ENCODE measurements at places on chromosomes 16 and 17.
A peak's percentile ranks its signal among the peaks of the same experiment; 100 is the strongest.

DNA sequence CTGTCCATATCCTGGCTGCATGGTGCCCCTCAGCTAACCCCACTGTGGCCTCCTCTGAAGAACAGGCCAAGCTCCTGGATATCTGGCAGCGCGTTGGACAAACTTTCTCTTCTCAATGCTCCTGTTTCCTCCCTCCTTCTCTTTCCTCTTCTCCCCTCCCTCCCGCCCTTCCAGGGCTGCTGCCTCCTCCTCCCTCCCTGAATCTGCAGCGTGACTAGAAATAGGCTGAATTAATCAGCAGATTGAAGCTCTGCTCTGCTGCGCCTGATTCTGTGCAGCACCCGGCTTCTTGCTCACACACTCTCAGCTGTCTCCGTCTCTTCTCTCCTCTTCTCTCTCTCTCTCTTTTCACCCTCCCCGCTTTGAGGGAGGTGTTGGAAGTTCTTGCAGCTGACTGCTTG lies 19.8 kb downstream of the TMEM94 start:
- peak; percentile 50 for DNase-seq

DNA sequence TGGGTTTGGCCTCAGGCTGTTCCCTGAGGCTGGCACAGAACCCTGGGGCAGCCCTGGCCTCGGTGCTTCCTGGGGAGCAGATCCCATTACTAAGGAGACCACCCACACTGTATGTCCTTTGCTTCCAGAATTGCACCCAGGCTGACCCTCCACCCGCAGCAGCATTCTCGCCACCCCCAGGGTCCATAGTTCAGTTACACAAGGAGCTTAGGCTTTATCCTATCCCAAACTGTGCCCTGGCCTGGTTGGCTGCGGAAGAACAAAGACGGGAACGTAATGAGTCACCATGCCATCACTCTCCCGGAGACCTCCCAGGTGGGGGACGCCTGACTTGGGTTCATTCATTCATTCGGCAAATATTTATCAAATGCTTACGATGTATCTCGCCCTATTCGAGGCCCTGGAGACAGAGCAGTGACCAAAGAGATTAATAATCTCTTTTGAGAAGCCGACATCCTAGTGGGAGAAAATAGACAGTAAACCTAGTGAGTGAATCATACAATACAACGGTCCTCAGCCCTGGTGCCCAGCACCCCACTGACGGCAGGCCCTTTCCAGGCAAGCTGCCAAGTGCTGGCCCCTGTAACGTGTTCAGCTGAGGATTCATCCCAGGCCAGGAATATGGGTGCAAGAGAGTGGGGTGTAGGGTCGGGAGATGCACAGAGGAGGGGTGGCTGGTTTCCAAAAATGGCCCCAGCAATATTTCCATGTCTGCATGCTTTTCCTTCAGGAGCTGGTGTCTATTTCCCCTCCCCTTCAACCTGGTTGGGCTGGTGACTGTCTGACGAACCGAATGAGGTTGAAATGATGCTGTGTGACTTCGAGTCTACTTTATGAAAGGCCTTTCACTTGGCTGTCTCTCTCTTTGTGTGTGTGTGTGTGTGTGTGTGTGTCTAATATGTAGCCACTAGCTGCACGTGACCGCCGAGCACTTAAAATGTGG lies 134.2 kb downstream of the MGAT5B start:
- DNase-seq = peak; percentile 93

DNA sequence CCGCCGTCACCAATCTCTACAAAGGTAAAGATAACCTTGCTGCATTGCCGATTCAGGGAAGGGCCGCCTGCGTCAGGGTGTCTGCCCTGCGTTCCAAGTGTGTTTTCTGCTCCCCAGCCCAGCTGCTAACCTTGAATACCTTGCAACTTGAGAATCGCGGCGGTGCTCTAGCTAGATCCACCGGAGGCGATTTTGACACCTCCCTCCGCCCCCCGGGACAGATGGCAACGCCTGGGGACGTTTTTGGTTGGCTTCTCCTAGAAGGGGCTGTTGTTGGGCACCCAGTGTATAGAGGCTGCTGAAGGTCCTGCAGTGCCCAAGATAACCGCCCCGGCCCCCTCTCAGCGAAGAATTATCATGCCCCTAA lies 1.5 kb downstream of the HAPSTR1 start:
- DNase-seq = no peak

- peak; percentile 20 for DNase-seq
Measured at GRCh38 chr17:62966426-62967204, 580 bp downstream of the TANC2 start.

GRCh38 chr16:82282662-82283061 lies 112.6 kb upstream of the MPHOSPH6 start:
- DNase-seq = no peak

DNA sequence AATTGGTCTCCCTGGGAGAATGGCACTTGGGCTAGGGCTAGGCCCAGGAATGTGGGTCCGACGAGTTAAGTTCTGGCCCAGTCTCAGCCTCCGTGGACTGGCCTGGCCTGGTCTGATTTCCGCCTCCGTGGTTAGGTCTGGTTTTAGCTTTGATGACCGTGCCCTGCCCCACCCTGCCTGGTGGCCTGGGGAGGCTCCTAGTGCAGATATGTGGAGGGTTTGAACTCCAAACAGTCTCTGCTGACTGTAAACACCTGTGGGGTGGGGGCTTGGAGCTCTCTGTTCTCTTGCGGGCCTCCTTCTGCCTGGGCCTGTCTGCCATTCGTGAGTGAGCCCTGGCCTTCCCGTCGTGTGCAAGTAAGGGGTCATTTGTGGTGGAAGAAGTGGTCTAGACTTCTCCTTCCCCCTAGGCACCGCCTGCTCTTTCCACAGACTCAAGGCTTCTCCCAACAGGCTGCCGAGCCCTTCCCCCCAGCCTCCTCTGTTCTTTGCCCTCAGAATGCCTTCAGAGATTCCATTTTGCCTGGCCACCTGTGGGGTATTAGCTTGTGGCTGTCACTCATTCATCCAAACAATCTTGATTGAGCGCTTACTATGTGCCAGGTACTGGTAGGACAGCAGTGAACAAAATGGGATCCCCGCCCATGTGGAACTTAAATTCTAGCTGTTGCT lies 1.6 kb downstream of the ATP6V0C start:
- no peak for DNase-seq

DNA sequence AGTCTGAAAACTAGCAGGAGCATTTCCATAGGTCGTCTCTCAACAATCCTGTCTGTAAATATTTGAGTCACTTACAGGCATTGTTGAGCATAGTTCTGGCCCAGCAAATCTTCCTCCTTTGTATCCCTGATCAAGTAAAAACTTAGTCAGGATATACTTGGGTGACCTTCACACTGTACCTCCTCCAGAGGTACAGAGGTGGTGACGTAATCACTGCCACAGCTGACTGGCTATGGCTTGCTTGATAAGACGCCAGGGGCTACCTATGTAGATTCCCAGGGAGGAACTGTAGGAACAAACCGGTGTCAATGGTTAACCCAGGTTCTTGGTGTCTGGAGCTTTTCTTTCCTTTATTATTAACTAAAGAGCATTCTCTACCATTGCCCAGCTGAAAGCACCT lies at the start of gene KCNJ16:
Gene KCNJ16 (plus strand): TSS at position 270 of the 400 bp plus-strand sequence. CDS start 56,863 bp downstream, outside the sequence.
- no peak for DNase-seq

- DNase-seq = peak; percentile 83
Measured at GRCh38 chr16:14015948-14016347, 55.2 kb upstream of the MRTFB start.

DNA sequence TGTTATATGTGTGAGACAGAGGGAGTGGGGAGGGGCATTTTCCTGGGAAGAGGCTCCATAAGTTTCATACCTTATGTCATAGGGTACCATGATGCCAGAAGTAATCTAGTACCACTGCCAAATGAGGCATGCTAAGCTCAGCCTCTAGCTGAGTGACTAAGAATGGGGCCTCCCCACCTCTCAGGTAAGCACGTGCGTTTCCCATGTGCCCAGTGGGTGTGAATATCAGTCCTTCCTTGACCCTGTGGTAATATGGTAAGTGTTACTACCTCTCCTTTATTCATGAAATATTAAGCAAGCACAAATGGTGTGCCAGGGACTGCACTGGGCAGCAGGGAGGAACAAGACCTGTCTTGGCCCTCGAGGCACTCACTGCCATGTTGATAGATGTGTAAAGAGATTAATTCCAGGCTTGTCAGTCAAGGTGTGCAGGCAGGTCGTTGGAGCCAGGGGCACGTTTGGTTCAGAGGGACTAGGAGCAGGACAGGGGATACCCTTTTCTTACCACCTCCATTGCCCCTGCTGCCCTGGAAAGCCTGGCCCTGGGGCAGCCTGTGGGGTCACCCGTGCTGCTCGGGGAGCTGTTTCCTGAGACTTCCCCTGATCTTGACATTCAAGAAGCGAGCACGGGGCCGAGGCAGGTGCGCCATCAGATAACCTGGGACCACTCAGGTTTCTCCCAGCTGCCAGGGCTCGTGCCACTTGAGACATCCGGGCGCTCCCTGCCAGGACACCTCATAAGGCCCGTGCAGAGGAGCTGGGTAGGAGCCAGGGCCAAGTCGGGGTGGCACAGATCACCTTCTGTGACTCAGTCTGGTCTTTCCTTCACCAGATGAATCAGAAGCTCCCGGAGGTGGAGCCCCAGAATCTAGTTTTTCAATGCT lies 8.8 kb downstream of the RSAD1 start:
- DNase-seq = no peak

DNA sequence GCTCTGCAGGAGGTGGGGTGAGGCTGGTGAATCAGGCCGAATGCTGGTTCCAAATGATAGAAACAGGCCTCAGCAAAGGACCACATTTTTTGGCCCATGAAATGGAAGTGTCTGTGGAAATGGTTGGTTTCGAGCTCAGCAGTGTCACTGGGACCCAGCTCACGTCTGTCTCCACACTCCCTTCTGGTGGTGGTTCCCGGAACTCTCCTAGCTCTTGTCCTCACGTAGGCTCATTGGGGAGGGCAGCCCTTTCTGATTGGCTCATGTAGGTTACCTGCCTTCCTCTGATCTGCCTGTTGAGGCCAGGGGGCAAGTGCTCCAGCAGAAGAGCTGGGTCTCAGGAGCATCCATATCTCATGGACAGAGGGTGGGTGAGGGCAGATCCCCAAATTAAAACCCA lies 4.0 kb downstream of the ALG1 start:
- DNase-seq = no peak

DNA sequence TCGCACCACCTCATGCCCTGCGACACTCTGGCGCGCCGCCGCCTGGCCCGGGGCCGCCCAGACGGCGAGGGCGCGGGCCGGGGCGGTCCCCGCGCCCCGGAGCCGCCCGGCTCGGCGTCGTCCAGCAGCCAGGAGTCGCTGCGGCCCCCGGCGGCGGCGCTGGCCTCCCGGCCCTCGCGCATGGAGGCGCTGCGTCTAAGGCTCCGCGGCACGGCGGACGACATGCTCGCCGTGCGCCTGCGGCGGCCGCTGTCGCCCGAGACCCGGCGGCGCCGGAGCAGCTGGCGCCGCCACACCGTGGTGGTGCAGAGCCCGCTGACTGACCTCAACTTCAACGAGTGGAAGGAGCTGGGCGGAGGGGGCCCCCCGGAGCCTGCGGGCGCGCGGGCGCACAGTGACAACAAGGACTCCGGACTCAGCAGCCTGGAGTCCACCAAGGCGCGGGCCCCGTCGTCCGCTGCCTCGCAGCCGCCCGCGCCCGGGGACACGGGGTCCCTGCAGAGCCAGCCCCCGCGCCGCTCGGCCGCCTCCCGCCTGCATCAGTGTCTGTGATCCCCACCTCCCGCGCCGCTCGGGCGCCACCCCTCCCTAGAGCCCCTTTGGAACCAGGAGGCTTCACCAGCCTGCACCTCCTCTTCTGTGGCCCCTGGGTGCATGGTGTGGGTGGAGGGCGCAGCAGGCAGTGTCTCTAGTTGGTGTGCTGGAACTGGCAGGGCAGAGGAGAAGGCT lies 82.3 kb downstream of the ARHGAP23 start:
- no peak for DNase-seq

DNA sequence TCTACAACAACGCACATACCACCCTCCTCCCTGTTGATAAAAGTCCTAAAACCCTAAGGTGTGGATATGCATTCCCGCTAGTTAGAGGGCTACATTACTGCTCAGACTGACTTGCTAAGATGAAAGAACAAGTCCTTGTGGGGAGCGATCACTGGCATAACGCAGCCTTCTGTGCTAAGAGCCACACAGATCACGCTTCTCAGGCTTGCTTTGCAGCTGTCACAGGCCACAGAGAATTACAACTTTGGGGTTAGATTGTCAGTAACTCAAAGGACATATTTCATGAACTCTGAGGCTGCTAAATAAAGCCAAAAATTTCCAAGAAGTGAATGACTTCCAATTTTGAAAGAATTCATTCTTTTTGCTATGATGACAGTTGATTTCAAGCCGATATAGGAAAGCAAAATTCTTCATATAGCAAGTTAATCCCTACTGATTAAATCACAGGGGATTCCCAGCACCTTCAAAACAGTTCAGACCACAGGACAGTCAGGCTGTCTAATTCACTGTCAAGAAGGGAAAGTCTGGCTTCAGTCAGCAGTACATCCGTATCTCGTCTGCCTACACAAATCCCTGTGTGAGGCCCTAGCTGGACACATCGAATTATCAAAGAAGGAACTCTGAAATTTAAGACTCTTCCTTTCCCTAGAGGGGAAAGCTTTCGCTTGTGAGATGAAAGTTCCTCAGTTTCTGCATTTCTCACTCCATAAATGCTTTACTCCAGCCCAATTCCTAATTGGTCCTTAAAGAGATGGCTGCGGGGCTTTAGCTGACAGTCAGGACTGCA lies 107.1 kb downstream of the VPS53 start:
- DNase-seq = no peak

DNA sequence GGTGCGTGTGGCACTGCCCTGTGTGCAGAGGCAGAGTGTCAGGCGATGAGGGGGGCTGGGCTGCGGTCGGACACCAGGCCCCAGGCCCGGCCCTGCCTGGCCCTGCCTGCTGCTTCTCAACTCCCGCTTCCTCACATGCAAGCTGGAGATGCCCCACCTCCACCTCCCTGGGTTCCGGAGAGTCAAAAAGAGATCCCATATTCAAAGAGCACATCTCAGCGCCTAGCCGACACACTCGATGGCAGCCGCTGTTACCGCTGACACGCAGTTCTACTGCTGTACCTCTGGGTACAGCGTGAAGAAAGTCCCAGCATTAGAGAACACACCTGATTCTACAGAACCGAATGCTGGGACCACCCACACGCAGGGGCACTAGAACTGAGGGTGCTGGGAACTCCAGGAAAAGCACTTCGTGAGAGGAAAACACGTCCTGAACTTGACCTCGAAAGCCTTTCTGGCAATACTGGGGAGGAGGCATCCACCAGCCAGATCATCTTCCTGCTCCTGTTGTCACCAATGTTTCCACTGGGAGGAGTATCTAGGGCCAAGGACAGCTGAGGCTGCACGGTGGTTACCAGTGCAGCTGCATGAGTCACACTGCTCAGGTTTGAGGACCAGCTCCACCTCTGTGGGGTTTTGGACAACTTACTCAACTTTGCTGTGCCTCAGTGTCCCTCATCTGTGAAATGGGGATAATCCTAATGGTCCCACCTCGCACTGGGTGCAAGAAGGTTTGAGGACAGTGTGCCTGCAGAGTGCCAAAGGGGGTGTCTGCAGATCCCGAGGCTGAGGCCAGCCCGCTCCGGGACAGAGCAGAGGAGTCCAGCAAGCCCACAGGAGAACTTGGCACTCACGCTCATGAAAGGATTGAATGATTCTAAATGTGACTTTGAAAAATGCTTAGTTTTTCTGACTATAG lies 100.4 kb upstream of the DNAH17 start:
- no peak for DNase-seq

GRCh38 chr16:57867000-57867561 lies 64.8 kb upstream of the KIFC3 start:
- DNase-seq = no peak

All from fibroblast of skin of back (primary cell).